Cardiac fibroblast (primary cell): ENCODE measurements at places on chromosomes 2 and 18.

DNA sequence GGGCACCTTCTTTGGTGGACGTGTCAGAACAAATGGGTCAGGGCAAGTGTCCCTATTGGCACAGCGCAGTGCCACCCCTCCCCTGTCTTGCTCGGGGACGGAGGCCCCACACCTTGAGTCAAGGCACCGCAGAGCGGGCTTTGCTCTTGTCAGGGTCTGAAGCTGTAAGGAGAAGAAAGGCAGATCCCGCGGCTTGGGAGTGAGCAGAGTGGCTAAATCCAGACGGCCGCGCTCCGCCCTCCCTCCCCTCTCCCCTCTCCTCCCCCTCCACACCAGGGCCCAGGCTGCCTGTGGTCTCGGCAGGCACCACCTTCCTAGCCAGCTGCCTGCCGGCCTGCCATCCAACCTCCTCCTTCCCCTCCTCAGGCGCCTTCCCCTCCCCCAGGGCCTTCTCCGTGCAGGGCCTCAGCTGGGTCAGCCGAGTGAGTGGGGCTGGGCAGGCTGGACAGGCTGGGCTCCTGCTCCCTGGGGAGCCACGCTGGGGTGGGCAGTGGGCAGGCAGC lies 25.8 kb downstream of the SPEG start:
- peak; percentile 43 for DNase-seq

DNA sequence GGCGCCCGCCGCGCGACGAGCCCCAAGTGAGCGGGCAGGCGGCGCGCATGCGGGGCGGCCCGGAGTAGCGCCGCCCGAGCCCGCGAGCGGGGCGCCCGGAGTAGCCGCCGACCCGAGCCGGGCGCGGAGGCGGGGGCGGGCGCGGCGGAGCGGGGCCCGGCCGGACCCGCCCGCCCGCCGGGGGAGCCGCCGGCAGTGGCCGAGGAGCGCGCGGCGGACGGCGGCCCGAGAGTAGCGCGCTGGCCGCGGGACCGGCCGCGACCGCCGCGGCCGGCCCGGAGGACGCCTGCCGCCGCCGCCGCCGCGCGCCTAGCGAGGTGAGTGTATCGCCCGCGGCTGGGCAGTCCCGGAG lies at the start of gene GALNT1:
Gene GALNT1, plus strand, starts transcription at position 195 of the 352 bp plus-strand sequence. CDS start 72,923 bp downstream, outside the sequence.
- DNase-seq, result no peak

GRCh38 chr18:5582849-5583681 lies 39.3 kb upstream of the EPB41L3 start:
- peak; percentile 56 for DNase-seq

GRCh38 chr18:10231220-10231619 lies 223.2 kb upstream of the APCDD1 start:
- no peak for DNase-seq

DNA sequence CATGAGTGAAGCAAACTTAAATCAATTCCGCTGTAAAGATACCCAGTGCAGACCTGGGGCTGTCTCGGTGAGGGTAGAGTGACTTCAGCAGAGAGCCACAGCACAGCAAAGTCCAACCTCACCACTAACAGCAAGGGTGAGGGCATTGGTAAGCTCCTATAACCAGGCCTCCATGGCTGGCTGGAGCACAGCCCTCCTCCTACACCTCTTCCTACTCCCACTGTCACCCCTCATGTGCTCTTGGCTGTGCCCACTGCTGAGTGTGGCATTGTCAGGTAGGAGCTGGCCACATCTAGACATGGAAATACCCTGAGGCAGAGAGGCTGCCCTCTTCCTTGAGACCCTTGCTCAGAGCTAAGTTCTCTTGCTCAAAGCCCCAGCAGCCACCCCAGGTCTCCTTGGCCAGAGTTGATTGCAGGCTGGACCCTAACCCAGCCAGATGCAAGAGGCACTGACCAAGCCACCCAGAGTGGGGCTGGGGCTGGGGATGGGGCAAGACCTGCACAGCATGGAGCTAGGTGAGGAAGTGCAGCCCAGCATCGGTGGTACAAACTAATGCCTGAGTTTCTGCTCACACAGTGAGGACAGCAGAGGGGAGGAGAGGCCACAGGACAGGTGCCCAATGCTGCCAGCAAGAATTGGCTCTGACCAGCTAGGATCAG lies 77.6 kb upstream of the RAB6C start:
- no peak for DNase-seq

DNA sequence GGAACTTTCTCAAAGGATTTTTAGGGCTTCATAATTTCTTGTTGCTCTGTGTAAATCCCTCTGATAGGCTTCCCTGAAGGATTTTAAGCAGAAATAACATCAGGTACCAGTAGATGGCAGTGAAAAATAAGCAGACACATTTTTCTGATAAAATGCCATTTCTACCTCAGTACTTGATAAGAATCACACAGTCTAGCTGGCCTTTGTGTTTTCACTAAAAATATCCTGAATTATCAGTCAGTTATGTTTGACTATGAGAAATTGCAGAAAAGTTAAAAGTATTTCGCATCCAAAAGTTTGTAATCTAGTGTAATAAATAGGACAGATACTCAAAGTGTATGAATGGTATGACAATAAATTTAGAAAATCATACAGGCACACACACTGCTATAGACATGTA lies 68.7 kb downstream of the DNAJC10 start:
- DNase-seq, result peak; percentile 65

DNA sequence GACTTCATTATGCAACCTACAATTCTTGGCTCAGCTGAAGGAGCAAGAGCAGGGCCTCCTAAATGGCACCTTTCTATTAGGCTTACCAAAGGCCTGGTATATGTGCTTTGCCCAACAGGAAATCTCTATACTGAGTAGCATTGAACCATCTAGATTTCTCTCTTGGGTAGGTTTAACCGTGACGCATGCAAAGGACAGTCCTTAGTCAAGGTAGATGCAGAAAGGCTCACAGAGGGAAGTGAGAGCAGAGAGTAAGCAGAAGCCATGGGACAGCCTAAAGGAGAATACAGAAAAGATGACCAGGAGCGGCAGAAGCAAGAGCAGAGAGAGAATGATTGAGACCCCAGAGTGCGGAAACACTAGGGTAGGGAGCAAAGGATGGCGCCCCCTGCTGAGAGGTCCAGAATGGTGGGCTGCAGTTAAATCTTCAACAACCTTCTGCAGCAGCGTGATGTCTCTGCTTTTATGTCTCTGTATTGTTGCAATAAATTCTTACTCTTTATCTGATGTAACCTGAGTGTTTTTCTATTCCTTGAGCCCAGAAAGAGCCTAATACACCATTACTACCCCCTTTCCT lies 4.7 kb upstream of the OSBPL1A start:
- DNase-seq, result no peak

- peak; percentile 82 for DNase-seq
Observed at GRCh38 chr2:235270956-235271355, 222.9 kb upstream of the AGAP1 start.

DNA sequence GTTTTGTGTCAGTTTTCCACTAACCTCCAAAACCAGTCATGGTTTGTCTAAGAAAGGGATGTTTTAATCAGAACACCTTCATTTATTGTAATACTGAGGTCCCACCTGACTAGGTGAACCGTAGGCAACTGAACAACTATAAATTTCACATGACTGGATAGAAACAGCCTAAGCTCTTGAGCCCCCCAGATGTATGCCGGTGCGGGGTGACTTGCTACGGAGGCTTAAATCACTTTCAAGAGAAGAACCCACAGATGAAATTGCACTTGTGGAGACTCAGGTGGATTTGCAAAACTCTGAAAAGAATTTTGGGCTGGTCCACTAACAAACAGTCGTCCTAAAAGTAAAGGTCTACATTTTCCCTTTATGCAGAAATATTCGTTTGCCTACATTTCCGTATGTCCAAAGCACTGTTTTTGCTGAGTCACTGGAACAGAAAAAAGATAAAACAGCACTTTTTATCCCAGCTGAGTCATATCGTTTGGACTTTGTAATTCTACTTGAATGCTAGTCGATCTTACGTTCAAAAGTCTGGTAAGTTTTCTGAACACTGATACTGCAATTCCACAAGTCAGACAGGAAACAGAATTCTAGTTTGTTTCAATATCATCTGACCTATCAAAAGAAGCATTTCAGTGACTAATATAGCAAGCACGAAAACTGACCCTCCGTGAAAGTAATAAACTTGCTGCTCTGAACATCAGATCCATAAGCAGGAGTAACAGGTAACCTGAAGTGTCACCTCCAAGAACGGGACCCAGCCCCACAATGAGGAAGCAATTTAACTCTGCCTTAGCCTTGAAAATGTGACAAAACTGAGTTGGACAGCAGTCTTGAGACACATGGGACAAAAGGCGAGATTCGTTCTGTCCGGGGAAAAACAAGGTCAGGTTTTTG lies 18.1 kb downstream of the ZNF516 start:
- DNase-seq, result peak; percentile 94

- no peak for DNase-seq
Observed at GRCh38 chr2:79612999-79613398, 100.1 kb downstream of the CTNNA2 start.
